ENCODE measurements at places on chromosomes 4 and X. TPM values are rescaled to one million over a fixed set of nuclear protein-coding genes. Genes with fewer than 3 reads are reported as not detected.

GRCh38 chr4:148800940-148801339, 358.7 kb upstream of the NR3C2 start:
- no peaks in the 10 kb centered on the region for H3K27me3 ChIP-seq
- H3K27ac ChIP-seq, result no peak overlapping the region
- no peak for DNase-seq

GRCh38 chrX:101407167-101407747, 468 bp downstream of the GLA start:
- H3K27me3 ChIP-seq, result no peaks in the 10 kb centered on the region
- peak overlapping the region; percentile 92 for H3K27ac ChIP-seq
- H3K4me1 ChIP-seq, result peaks cover 12% of the 10 kb centered on the region

GRCh38 chrX:22950269-22951266, 49.2 kb upstream of the DDX53 start:
- DNase-seq, result no peak
- H3K4me3 ChIP-seq, result no peak overlapping the region
- no peaks in the 10 kb centered on the region for H3K36me3 ChIP-seq
- H3K27ac ChIP-seq, result no peak overlapping the region

MTTP gene
- 0.30 TPM for total RNA-seq

NEIL3 gene
- total RNA-seq, result 0.39 TPM

TRAM1L1 gene
- 1.1 TPM for total RNA-seq
